Progenitor cell of endocrine pancreas (in vitro differentiated cells): ENCODE measurements at places on chromosomes 1 and 21. TPM values are rescaled to one million over a fixed set of nuclear protein-coding genes. Genes with fewer than 3 reads are reported as not detected.
A peak's percentile ranks its signal among the peaks of the same experiment; 100 is the strongest.

GRCh38 chr1:61131716-61132115 lies 49.4 kb downstream of the NFIA start:
- no peak overlapping the region for H3K27ac ChIP-seq
- H3K4me3 ChIP-seq: no peak overlapping the region
- no peak for DNase-seq
- H3K36me3 ChIP-seq: no peaks in the 10 kb centered on the region

Gene UBXN11
- total RNA-seq: 47.8 and 48.9 TPM in 2 replicates

Gene TMEM51
- total RNA-seq: 14.8 and 14.9 TPM in 2 replicates

GRCh38 chr21:34335316-34335715 lies 28.5 kb upstream of the KCNE2 start:
- peaks cover 2% of the 10 kb centered on the region for H3K4me1 ChIP-seq
- peaks cover 2% of the 10 kb centered on the region for H3K27me3 ChIP-seq
- no peaks in the 10 kb centered on the region for H3K36me3 ChIP-seq
- no peak overlapping the region for H3K4me3 ChIP-seq

Gene LRRN2
- 9.4 and 10.7 TPM in 2 replicates for total RNA-seq

- peaks cover 26% of the 10 kb centered on the region for H3K4me1 ChIP-seq
- H3K36me3 ChIP-seq: peaks cover 36% of the 10 kb centered on the region
- DNase-seq: no peak
- H3K27me3 ChIP-seq: no peaks in the 10 kb centered on the region
Measured at GRCh38 chr1:230658691-230659090, 16.4 kb downstream of the COG2 start.

GRCh38 chr1:110185181-110185580 lies 24.9 kb upstream of the KCNC4 start:
- no peaks in the 10 kb centered on the region for H3K36me3 ChIP-seq
- H3K4me3 ChIP-seq: no peak overlapping the region
- no peaks in the 10 kb centered on the region for H3K4me1 ChIP-seq

DNA sequence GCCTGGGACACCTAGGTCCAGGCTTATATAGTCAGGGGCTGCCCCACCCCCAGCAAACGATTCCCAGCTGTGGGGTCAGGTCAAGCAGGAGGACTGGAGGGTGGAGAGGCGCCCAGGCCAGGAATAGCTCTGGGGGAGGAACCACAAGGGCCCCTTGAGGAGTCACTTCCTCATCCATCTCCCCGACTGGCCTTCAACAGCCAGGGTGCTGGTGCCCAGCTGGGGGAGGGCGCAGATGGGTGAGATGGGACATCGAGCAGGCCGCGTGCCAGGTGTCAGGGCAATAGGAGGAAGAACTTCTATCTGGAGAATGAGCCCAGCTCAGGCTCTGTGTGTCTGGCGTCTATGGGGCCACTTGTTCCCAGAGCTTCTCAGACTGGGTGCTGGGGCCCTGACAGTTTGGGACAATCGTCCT lies 208 bp upstream of the MYBPH start:
- peaks cover 67% of the 10 kb centered on the region for H3K27me3 ChIP-seq
- no peak overlapping the region for H3K27ac ChIP-seq
- no peak overlapping the region for H3K4me3 ChIP-seq

DNA sequence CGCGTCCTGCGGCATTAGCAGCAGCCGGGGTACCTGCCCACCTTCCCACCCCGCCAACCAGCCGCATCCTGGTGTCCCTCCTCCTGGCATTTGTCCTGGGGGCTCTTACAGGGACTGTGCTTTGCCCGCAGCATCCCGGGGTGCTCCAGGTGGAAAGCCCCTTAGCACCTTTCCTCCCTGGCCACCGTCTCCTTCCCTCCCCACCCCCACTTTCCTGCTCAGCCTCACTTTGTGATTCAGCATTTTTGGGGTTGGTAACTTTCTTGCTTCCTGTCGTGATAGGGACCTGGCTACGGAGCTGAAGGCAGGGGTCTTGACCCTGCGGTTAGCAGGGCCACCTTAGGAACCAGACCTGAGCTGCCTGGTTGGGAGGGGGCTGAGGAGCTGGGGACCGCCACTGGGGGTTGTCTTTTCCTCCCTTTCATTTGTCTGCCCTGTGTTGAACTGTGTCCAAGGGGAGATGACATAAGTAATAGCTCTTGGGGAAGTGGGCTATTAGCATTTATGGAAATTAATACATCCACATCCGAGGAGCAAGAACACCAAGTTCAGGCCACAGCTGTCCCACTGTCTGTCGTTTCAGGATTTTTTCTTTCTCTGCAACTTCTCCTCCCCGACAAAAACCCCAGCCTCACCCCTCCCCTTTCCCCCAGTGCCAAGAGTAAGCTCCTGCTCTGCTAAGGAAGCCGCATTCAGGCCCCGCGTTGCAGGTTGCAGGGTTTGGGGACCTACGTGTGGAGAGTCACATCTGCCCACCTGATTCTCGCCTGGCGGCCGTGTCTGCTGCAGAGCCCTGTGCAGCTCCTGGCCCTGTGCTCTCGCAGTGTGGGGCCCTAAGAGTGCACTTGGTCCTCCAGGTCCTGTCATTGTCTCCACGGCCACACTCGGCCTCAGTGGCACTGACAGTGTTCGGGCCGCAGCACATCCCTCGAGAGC lies 1.6 kb upstream of the NPHP4 start:
- H3K27me3 ChIP-seq: peaks cover 24% of the 10 kb centered on the region
- H3K4me3 ChIP-seq: peak overlapping the region; percentile 77
- peaks cover 6% of the 10 kb centered on the region for H3K4me1 ChIP-seq
- no peak overlapping the region for H3K27ac ChIP-seq

- H3K27ac ChIP-seq: no peak overlapping the region
- H3K27me3 ChIP-seq: peaks cover 22% of the 10 kb centered on the region
- H3K36me3 ChIP-seq: peaks cover 2% of the 10 kb centered on the region
- peaks cover 15% of the 10 kb centered on the region for H3K4me1 ChIP-seq
- DNase-seq: no peak
Measured at GRCh38 chr1:232335261-232335660, 294.7 kb downstream of the SIPA1L2 start.

Gene FAM3B
- total RNA-seq: 8.2 and 10.1 TPM in 2 replicates

- no peak overlapping the region for H3K4me3 ChIP-seq
- DNase-seq: no peak
- no peak overlapping the region for H3K27ac ChIP-seq
Measured at GRCh38 chr1:207839083-207839413, 71.9 kb downstream of the CD34 start.

Gene MRPL55
- total RNA-seq: 50.3 and 52.3 TPM in 2 replicates

DNA sequence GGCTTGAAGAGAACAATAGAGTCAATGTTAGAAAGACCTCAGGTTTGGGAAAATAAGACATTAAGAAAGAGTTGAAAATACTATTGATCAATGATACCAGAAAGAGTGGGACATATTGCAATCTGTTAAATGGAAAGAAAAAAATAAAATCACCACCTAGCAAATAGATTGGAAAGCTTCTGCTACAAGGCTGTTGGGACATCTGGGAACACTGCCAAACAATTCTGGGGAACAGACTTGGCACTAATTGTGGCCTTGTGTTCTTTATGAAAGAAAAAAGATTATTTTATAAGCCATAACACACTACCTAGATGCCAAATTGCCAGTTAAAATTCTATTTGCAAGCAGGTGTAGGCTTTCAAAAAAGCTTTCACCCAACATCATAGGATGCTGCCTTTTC lies 137.8 kb downstream of the TSEN15 start:
- peaks cover 12% of the 10 kb centered on the region for H3K4me1 ChIP-seq
- H3K36me3 ChIP-seq: no peaks in the 10 kb centered on the region
- H3K27me3 ChIP-seq: peaks cover 37% of the 10 kb centered on the region
- no peak overlapping the region for H3K4me3 ChIP-seq

Gene AIDA
- 57.8 and 62.3 TPM in 2 replicates for total RNA-seq

- H3K27me3 ChIP-seq: no peaks in the 10 kb centered on the region
- H3K36me3 ChIP-seq: peaks cover 6% of the 10 kb centered on the region
- H3K4me3 ChIP-seq: no peak overlapping the region
- H3K4me1 ChIP-seq: peaks cover 14% of the 10 kb centered on the region
- no peak for DNase-seq
Measured at GRCh38 chr1:214418391-214418790, 133.0 kb downstream of the PTPN14 start.

Gene SLAMF9
- total RNA-seq: not detected in 2 replicates

DNA sequence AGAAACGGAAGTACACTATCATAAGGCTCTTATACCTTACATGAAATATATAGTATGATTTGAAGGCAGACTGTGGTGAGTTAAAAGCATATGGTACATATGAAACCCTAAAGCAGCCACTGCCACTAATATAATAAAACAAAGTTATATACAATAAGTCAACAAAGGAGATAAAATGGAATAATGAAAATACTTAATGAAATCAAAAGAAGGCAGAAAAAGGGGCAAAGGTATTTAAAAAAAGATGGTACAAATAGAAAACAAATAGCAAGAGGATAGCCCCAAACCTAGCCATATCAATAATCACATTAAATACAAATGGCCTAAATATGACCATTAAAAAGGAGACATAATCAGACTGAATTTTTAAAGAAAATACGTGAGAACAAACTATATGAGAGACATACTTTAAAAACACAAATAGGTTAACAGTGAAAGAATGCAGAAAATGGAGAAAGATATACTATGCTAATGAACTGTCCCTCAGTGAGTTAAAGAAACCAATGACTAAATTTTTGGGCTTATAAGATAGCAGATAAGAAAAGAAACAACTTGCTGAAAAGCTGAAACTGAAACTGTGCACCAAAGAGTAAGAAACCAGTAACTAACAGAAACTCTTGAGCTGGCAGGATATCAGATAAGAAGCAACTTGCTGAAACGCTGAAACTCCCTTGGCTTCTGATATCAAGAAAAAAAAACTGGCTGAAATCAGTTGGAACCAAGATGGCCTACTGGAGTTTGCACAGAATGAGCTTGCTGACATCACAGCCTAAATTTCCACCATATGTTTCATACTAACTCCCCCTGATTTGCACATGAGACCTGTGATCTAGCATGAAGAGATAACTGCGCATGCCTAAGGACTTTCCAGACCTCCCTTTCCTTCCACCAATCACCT lies 44.3 kb upstream of the IL10 start:
- H3K4me1 ChIP-seq: no peaks in the 10 kb centered on the region
- no peak overlapping the region for H3K4me3 ChIP-seq
- H3K36me3 ChIP-seq: no peaks in the 10 kb centered on the region
- DNase-seq: no peak
- no peaks in the 10 kb centered on the region for H3K27me3 ChIP-seq

DNA sequence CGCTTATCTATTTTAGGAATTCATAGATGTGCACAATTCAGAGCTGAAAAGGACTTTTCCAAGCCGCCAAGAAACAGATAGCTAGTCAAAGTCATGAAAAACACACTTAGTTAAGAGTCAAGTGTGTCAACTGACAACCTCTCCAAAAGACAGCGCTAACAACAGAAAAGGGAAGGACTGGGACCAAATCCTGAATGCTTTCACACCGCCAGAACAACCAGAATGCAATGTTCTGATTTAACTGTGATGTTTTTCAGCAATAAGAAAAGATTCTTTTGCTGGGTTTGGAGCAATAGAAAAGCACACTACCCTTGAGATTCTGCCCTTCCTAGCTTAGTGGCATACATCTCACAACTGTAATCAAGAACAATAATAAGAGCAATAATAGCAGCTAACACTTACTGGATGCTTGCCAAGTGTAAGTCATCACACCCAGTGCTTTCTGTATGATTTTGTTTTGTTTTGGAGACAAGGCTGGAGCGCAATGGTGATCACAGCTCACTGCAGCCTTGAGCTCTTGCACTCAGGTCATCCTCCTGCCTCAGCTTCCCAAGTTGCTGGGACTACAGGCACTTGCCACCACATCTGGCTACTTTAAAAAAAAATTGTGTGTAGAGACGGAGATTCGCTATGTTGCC lies 33.9 kb upstream of the SDC3 start:
- peak overlapping the region; percentile 52 for H3K27ac ChIP-seq
- no peaks in the 10 kb centered on the region for H3K27me3 ChIP-seq
- peaks cover 32% of the 10 kb centered on the region for H3K36me3 ChIP-seq
- no peaks in the 10 kb centered on the region for H3K4me1 ChIP-seq

DNA sequence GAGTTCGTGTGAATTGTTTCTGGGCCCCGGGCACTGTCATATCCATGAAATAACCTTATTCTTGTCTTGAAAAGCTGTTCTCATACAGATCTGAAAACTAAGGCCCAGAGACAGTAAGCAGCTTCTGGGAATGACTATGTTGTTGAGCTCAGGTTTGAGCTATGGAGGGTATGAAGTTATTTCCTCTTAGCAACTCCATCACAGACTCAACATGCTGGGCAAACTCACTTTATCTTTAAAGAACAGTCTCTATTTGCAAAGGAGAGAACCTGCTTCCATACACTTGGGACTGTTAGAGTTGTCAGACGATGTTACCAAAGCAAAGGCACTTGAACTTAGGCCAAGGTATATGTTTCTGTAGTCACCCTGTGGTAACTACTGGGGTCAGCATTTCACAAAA lies 90.0 kb downstream of the GPR88 start:
- H3K36me3 ChIP-seq: no peaks in the 10 kb centered on the region
- DNase-seq: no peak
- H3K27me3 ChIP-seq: no peaks in the 10 kb centered on the region
- no peak overlapping the region for H3K4me3 ChIP-seq
- H3K4me1 ChIP-seq: no peaks in the 10 kb centered on the region

- H3K27ac ChIP-seq: no peak overlapping the region
- no peaks in the 10 kb centered on the region for H3K36me3 ChIP-seq
- no peak for DNase-seq
Measured at GRCh38 chr21:24118738-24119459, 1488.4 kb downstream of the MRPL39 start.

Gene MX2
- total RNA-seq: 0.69 and 0.86 TPM in 2 replicates

DNA sequence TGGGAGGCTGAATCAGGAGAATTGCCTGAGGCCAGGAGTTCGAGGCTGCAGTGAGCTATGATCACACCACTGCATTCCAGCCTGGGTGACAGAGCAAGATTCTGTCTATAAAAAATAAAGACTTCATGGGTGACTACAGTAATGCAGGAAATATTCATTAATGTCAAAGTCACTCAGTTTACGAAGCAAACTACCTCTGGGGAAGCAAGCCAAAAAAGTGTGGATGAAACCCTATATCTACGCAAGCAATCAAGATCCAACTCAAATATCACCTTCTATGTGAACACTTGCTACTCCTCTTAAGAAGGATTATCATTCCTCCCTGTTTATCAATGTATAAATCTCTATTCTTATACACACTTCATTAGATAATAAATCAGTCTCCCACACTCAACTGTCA lies 434.8 kb downstream of the SETD4 start:
- DNase-seq: no peak
- no peaks in the 10 kb centered on the region for H3K4me1 ChIP-seq
- no peaks in the 10 kb centered on the region for H3K36me3 ChIP-seq
- H3K27me3 ChIP-seq: peaks cover 63% of the 10 kb centered on the region
- H3K4me3 ChIP-seq: no peak overlapping the region
- H3K27ac ChIP-seq: no peak overlapping the region

Gene CLCA1
- not detected in 2 replicates for total RNA-seq

Gene DNALI1
- 72.1 and 75.4 TPM in 2 replicates for total RNA-seq

Gene SLC22A15
- 4.6 and 5.3 TPM in 2 replicates for total RNA-seq

GRCh38 chr1:100452641-100453040 lies 85.3 kb upstream of the GPR88 start:
- H3K4me1 ChIP-seq: peaks cover 12% of the 10 kb centered on the region
- no peak for DNase-seq
- H3K36me3 ChIP-seq: peaks cover 5% of the 10 kb centered on the region
- no peak overlapping the region for H3K27ac ChIP-seq
- H3K4me3 ChIP-seq: no peak overlapping the region
